ENCODE measurements at places on chromosomes 6 and 20.

- DNase-seq = no peak
These were observed 19.5 kb downstream of the ADNP start for GRCh38 chr20:50911716-50912115.

DNA sequence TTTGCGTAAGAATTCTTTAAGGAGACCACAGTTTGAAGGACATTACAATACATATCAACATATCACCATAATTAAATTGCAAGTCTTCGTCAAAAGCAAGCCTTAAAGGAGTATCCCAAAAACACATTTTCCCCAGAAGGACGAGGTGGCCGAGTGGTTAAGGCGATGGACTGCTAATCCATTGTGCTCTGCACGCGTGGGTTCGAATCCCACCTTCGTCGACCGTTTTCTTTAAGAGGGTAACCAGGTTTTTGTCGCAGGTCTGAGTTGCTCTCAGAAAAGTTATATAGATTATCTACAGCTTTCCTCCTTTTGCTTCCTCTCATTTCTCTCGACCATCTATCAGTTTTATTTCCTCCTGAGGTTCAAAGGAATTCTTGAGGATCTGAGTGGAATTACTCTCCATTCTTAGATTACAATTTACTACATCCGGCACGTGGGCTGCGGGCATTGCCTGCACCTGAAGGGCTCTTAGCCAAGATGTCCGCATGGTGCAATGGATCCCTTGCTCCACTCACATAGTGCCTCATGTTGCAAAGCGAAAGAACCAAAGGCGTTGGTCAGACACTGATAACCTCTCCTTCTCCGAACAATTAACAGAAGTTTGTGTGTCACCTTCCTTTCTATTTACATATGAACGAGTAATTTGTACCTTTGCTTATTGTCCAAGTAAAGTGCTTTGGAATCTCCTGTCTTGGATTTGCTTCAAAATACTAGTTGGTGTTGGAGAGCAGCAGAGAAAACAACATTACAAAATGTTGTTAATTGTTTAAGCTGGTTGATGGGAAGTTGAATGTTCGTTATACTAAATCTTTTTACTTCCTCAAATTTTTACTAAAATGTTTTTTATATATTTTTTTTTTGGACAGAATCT, 14.0 kb downstream of the POM121L2 start:
- DNase-seq = peak; percentile 22

DNA sequence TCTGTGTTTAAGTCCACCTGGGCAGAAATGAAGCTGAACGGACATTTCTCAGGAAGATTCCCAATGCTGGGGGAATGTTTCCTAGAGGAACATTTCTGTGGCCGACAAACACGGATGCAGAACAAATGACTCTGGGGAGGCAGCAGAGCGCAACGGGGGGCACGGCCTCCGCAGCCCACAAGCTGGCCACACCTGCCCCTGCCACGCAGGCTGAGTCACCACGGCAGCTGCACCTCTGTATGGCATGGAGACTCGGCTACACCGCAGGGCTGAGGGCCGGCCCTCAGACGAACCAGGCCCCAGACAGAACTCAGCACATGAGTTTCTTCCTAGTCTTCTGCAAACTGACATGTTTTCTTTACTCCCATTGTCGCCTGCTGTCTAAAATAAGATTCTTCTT, 10.0 kb upstream of the PRR18 start:
- no peak for DNase-seq

- DNase-seq = no peak
These were observed 61.3 kb downstream of the EFCAB8 start for GRCh38 chr20:32920066-32920465.

GRCh38 chr6:93678841-93679454, 259.6 kb upstream of the EPHA7 start:
- DNase-seq = no peak

DNA sequence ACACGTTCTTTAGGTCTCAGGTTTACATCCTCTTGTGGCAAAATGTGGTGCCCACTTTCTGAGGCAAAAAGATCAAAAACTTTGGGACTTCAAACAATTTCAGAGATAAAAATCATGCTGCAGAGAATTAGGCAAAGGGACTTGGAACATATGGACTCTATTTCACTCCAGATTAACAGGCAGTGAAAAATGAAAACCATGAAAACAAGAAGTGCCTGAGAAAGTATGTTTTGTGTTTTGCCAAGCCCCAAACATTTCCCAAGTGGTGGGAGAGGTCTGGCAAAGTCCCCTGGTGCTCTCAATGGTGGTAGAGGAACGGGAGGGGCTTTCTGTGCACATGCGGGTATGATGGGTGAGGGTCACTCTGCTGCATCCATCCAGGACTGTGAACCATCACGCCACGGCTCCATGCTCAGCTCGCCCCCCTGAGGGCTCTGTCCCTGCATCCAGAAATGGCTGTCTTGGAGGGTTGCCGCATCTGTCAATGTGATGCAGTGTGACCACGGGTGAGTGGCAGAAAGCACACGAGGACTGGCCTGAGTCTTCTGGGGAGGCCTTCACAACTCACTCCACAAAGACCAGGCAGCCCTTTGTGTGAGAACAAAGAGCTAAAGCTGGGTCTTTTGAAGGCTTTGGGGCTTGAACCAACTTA, 43.2 kb upstream of the TBC1D7 start:
- no peak for DNase-seq

GRCh38 chr6:153956808-153957207, 82.2 kb upstream of the OPRM1 start:
- DNase-seq = peak; percentile 4

DNA sequence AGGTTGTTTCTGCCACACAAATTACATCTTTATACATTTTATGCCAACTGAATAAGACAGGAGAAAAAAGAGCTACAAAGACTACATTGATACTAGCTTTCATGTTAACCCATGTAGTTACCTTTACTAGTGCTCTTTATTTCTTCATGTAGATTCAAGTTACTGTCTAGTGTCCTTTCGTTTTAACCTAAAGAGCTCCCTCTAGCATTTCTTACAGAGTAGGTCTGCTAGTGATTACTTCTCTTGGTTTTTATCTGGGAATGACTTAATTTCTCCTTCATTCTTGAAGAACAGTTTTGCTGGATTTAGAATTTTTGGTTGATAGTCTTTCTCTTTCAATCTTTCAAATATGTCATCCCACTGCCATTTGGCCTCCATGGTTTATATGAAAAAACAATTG, 21.2 kb upstream of the NOP56 start:
- no peak for DNase-seq

DNA sequence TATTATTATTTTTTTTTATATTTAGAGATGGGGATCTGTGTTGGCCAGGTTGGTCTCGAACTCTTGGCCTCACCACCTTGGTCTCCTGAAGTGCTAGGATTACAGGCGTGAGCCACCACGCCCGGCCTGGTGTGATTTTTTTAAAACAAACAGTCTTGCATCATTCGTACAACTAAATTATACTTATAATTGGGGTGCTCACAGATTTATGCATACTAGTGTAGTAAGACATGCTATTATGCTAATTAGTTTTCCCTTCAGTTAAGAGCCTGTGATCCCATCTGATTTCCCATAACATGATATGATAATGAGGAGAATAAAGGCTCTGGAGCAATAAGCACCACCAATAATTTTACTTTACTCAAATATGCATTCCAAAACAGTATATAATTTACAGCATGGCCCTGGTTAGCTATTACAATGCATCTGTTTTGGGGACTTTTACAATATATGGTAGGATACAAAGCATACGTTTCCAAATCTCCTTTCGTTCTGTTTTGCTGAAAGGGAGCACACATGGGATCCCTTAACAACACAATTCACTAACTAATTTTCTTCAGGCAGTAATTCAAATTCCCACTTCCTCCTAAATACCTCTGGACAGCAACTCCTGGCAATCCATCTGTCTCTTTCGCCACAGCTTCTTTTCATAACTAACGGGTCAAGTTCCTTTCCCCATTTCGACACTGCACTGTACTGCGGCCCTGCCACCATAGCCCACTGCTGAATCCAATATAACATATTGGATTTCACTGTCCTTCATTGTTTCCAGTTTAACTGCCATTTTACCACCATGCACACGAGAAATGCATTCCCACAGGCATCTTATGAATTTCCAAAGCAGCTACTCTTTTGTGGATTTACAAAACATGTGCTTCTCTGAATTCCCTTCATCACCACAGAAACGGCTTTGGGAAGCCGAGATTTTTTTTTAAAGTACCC, 1.7 kb downstream of the NUDT3 start:
- peak; percentile 67 for DNase-seq

DNA sequence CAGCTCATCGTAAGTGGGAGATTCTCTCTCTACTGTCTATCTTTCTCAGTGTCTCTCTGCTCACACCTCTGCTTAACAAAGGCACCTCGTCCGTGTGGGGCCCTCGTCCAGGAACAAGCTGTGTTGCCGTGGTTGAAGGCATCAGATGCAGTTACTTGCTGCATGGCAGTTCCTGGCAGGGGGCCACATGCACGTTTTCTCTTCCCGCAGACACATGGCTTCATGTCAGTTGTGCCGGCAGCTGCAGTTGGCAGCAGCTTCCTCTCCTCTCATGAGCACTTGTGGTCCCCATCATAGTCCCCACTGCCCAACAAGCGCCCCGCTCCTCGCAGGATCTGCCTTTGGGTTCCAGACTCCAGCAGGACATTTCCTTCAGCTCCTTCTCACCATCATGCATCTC, 7.1 kb upstream of the AFDN start:
- DNase-seq = no peak

DNA sequence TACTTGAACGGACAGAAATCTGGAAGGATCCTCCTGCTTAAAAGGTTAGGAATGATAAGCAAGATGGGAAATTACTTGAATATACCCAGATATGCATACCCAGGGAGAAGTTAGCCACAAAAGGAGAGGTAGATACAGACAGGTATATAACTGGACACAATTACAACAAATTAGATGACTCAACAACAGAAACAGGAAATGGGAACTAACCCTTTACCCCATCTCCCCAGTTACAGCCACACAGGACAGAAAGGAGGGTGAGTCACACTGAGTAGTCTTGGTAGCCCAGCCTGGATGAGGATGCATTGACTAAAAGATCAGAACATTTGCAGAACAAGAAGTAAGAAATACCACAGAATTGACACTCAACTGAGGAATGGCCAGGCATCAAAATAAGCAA, 61.2 kb downstream of the C6orf52 start:
- DNase-seq = peak; percentile 76

GRCh38 chr6:38239719-38240451, 399.8 kb downstream of the BTBD9 start:
- peak; percentile 76 for DNase-seq

DNA sequence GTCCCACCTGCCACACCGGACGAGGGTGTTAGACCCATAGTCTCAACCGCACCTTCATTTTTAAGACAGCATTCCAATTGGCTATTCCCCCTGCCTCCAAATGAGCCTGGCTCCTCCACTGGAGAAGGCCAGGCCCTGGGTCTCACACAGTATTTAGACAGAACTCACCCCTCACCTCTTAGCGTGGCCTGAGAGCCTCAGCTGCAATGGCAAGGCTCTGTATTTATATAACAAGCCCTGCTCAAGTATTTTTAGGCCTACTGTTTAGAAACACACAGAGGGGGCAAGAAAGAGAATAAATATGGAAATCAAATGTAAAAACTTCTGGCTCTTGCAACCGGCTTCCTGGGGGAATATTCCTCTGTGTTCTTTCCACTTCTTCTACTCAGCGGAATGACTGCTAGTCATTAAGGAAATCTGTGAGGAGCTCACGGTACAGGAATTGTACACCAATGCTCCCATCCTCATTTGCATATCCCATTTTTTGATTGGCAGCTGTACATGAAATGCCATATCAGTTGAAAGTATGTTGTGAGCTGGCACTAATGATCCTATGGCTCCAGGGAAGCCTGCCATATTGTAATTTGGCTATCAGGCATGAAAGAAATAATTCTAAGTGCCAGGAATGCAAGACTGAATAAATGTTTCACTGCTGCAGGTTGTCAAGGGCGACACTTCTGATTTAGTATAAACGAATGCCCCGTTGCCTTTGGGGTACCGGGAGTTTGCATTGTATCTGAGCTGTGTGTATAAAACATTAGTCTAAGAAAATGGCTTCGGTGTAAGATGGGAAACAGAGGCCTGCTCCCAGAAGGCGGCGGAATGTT, 207.5 kb downstream of the ZNF217 start:
- DNase-seq = no peak

DNA sequence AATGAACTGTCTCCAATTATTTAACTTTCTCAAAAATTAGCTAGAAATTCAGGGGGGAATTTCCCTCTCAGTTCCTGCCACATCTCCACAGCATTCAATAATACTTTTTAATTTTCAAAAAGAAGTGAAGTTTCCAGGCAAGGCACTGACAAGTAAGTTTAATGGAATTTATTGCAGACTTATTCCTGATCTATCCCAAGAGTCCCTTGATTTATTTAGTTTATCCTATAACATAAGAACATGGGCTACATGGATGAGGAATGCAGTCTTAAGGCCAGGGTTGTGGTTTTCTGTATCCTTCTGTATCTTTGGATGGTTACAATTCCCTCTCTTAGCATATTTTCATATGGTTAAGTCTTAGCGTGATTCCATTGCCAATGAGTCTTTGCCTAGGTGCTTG, 126.5 kb downstream of the TSHZ2 start:
- no peak for DNase-seq

GRCh38 chr6:14113976-14114375, 3.6 kb upstream of the CD83 start:
- DNase-seq = no peak

DNA sequence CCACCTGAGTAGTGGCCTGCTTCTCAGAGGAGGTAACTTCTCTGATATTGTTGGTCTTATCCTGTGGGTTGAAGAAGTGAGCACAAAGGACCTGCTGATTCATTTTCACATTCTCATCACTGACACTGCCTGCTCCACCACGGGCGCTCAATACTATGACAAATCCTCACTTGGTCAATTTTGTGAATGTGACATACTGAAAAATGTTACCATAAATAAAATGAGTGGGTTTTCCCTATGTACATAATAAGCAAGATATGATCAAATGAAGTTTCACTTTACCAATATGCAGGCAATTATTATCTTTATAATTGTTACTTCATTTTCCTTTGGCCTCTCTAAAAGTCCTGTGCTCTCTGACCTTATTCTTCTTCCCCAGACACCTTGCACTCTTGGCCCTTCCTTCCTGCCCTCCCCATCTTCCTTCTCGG, 71.5 kb upstream of the RIPOR2 start:
- no peak for DNase-seq

DNA sequence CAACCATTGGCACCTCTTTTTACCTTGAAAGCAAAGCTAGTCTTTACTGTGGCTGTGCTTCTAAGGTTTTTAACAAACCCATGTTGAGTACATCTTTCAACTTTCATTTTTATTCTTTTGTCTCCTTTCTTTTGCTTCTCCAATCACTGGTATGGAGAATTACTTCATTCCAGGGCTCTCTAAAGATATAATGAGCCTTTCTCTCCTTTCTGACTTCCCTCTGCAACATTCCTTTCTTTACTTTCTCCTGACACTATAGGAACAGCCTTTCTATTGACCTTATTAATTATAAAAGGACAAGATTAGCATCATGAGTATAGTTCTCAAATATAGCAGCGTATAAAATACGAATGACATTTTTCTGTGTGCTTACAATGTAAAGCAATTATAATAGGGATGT, 23.1 kb upstream of the KIAA0408 start:
- DNase-seq = no peak

GRCh38 chr6:167543602-167544497, 219.0 kb downstream of the TTLL2 start:
- peak; percentile 6 for DNase-seq

- no peak for DNase-seq
These were observed 171.2 kb upstream of the OLIG3 start for GRCh38 chr6:137665342-137665934.
